Activated CD4-positive, alpha-beta T cell treated with anti-CD3 and anti-CD28 coated beads for 48 hours (primary cell): ENCODE measurements at places on chromosomes 3 and 15.

DNA sequence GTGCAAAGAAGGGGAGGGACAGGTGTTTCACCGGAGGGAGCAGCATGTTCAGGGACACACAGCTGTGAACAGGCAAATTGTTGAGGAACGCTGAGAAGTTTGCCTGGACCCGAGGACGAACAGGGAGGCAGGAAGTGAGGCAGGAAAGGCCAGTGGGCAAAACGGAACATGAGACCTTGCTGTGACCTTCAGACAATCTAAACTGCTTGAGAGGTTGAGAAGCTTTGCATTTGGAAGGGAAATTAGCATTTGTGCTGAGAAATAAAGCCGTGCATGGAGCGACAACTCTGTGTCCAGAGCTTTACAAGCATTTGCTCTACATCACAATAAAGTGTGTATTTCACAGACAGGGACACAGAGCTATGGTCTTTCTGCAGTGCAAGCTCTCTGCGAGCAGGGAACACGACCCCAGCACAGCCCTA, 47.9 kb downstream of the CDC25A start:
- DNase-seq, result no peak

- DNase-seq, result no peak
Measured at GRCh38 chr15:63668601-63669000, 71.4 kb downstream of the FBXL22 start.

GRCh38 chr3:57436195-57436761, 107.9 kb downstream of the DNAH12 start:
- no peak for DNase-seq

DNA sequence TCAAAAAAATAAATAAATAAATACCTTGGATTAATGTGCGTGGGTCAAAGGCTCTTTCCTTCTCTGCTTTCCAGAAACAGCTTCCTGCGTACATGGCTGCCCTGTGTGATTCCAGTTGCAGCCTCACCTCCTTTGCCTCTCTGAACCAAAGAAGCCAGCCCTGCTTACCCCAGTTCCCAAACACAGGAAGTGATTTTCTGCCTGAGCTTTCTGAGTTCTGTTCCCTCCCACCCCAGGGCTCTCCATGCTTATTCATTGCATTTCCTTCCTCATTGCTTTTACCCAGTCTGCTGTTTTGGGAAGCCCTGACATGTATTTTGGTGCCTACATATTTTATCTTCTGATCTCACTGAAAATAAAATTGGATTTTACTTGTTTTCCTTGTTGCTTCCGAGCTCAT, 15.4 kb downstream of the ZSCAN2 start:
- no peak for DNase-seq

DNA sequence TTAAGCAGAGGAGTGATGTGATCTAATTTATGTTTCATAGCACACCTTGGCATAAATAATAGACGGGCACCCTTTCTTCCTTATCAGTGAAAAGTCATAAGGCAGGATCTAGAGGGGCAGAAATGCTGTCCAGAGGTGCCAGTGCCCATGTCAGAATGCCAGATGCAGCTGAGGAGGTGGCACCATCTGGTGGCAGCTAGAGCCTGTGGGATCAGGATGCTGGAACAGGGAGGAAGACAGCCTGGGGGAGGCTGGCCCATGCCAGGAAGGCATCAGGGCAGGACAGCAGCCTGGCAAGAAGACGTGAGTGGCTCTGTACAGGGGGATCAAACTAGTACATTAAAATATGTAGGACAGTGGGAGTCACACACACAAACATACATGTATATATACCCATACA, 16.5 kb downstream of the MYH15 start:
- peak; percentile 11 for DNase-seq

DNA sequence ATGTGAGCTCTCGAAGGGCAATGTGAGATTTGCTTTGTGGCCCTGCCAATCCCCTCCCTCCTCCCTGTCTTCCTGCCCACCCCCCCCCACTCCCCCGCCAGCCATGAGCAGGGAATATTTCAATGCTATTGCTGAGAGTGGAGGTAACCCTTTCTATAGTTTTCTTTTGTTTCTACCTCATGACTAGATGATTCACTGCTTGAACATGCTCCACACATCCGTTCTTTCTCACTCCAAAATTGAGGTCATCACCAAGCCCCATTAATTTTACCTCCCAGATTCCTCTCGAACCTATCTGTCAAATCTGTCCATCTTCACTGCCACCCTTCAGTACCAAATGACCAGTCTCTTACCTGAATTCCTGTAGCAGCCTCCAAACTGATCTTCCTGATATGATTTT, 12.2 kb downstream of the ZNF774 start:
- no peak for DNase-seq

GRCh38 chr3:57876632-57877031, 120.5 kb downstream of the SLMAP start:
- no peak for DNase-seq

DNA sequence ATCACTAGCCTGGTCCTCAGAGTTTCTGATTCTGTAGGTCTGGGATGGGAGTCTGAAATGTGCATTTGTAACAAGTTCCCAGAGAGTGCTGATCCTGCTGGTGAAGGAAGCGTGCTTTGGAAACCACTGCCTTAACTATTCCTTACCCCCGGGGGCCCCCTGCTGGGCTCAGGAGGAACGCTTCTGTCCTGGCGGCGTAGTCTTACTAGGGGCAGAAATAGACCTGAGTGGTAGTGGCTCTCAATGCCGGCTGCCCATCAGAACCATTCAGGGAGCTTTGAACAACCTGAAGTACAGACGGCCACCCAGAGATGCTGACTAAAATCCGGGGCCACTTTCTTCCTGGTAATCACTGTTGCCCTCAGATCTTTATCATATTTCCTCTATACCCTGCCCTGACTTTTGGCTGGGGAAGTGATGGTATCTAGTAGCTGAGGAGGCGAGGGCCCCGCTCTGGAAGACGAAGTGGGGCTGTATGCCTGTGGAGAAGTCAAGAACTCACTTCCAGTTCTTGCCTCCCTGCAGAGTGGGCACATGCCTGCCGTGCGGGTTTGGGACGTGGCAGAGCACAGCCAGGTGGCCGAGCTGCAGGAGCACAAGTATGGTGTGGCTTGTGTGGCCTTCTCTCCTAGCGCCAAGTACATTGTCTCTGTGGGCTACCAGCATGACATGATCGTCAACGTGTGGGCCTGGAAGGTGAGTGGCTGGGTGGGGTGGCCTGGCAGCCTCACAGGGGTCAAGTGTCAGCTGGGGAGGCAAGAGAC, 16.3 kb upstream of the JMJD7 start:
- DNase-seq, result peak; percentile 83
